ENCODE measurements at places on chromosomes 1 and 21. TPM values are rescaled to one million over a fixed set of nuclear protein-coding genes. Genes with fewer than 3 reads are reported as not detected.

DNA sequence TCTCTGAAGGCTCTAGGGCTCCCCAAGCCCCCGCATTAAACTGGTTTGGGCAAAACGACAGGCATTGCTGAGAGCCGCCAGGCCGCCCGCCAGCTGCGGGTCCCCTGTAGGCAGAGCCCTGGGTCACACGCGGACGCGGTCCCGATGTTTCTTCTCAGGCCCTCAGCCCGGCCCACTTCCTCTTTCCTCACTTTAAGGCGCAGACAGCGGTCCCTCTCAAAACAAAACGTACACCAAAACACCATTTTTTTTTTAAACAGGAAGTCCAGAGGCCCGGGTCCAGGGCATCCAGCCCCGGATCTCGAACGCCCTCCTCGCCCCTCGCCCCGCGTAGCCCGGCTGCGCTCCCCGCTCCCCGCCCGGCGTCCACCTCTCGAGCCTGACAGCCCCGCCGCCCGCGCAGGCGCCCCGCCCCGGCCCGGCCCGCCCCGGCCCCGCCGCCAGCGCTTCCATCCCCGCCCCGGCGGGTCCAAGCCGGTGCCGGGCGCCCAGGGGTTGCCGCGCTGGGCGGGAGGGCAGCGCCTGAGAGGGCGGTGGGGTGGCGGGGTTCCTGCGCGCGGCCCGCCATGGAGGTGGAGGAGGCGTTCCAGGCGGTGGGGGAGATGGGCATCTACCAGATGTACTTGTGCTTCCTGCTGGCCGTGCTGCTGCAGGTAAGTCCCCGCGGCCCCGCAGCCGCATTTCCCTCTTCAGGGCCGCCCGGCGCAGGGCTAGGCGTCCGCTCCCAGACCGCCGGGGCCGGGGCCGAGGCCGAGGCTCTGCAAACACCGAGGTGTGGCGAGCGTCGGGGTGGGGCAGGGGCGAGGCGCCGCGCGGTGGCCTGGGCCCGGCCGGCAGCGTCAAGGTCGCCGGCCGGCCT lies at the start of gene SLC22A15:
SLC22A15 (plus strand) TSS at position 452 of the 859 bp plus-strand sequence; CDS start at position 567, 115 bp downstream.
- peak; percentile 84 for ATAC-seq

The HSD3B1 gene
- not detected for total RNA-seq

DNA sequence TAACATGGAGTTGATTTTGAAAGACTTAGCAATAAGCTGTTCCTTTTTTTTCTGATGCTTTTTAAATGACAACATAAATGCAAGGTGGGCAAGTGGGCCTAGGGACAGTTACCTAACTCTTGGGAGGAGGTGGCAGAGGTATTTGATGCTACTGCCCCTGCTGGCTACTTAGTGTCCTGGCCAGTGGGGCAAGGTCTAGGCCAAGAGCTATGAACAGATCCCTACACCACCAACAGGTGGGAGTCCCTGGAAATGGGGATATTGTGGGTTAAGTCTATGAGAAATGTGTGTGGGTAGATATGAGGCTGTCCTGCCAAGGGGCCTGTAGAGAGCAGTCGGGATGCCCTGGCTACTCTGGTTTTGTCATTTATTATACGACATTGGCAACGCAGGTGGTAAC lies 31.3 kb upstream of the B3GALT5 start:
- no peak for ATAC-seq

The LPAR3 gene
- total RNA-seq = not detected

The SSU72 gene
- 75.6 TPM for total RNA-seq

GRCh38 chr1:182357913-182358312 lies 33.7 kb downstream of the GLUL start:
- ATAC-seq = no peak

The SLC30A2 gene
- total RNA-seq = not detected

DNA sequence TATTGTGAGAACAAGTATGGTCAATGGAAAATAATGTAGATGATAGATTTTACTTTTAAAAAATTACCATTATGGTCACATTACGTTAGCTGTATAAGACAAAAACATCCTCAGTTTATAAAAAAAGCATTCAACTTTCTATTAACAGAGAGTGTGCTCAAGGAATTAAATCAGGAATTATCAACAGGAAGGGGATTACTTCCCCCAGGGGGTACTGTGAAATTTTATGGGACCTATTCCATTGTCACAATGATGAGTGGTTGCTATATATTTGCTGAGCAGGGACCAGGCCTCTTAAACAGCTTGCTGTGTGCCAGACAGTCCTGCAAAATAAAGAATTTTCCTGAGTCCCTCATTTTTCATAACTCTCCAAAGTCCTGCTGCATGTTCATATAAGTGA lies 21.2 kb downstream of the JAM2 start:
- ATAC-seq = no peak

DNA sequence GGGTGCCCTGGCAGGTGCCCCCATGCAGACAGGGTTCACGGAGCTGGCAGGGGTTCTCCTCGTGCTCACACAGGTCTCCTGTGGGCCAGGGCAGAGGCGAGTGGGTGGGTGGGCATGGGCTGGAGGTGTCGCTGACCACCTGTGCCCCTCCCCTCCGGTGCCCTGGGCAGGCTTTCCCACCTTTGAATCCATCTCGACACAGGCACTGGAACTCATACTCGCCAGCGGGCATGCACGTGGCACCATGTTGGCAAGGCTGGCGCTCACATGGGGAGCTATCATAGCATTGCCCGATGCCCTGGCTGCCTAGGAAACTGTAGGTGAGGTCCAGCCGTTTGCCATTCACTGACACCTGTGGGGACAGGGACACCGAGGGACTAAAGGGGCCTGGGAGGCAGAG lies 16.0 kb downstream of the LDLRAD2 start:
- ATAC-seq = no peak

- peak; percentile 87 for ATAC-seq
These were observed 49.1 kb upstream of the CR2 start for GRCh38 chr1:207404849-207405525.

- no peak for ATAC-seq
These were observed 330.0 kb upstream of the DEPDC1 start for GRCh38 chr1:68826836-68827235.

DNA sequence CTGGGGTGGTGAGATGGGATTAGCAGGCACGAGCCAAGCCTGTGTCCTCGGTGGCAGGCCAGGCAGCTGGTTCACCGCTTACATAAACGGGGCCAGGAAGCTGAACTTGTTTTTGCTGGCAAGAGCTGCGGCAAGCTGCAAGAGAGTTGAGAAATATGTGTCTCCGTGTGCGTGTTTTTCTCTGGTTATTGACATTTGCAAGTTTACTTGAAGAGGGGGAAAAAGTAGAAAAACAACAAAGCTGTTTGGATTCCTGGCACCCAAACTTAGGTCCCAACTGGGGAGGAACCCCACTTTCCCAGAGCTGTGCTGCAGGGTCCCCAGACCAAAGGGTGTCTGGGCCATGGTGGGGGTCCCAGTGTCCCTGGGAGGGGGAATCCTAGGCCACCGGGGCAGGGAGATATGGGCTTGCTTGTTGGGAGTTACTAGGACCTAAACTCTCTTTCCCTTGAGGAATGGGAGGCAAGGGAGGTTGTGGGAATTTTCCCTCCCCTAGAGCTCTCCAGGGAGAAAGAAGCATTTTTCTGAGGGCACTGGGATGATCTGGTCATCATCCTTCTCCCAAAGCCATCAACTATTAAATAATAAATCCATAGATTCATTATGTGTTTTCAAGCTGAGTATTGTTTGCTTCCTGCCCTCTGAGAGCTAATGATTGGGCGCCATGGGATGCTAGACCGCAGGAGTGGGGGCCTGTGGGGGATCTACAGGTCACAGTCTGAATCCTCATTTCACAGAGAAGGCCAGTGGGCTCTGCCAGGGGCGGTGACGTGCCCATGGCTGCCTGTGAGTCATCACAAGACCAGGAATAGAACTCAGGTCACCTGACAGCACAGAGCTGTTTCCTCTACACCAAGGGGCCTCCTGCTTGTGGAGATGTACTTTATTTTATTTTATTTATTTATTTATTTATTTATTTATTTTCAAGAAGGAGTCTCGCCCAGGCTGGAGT lies 14.8 kb downstream of the IL6R start:
- peak; percentile 72 for ATAC-seq

The TCHH gene
- 0.03 TPM for total RNA-seq

The FLG gene
- not detected for total RNA-seq

DNA sequence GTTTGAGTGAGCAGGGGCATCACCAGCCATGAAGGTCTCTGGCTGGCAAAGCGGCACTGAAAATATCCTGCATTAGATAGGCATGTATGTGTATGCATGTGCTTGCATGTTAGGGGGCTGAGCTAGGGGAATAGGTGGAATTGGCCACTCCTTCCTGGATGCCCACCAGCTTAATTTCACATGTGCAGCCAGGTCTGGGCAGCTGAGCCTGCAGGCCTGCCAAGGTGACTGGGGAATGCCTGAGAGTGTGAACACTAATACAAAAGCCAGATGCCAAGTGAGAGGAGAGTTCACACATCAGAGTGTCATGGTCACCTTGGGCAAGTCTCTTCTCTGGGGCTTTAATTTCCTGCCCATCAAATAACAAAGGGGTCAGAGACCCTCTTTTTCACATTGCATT lies 155.9 kb downstream of the HIVEP3 start:
- ATAC-seq = no peak

DNA sequence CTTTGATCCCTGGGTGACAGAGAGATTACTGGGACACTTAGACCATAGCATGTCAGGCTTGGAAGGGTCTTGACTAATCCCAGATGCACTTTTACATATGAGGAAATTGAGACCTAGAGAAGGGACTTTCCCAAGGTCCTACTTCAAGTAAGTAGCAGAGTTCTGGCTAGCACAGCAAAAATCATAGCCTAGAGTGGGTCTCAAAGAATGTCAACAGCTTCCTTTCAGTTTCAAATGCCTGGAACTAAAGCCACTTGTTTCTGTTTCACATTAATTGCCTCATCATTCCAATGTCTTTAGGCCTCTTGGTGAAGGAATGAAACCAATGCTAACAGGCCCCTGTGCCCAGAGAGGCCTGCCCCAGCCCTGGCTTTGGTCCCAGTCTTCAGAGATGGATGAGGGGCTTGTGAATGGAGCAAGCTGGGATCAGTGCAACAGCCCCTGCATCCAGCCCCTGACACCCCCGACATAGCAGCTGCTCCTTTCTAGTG lies 26.6 kb downstream of the ATF3 start:
- ATAC-seq = peak; percentile 51

GRCh38 chr1:64478594-64479470 lies 8.9 kb downstream of the CACHD1 start:
- ATAC-seq = no peak

DNA sequence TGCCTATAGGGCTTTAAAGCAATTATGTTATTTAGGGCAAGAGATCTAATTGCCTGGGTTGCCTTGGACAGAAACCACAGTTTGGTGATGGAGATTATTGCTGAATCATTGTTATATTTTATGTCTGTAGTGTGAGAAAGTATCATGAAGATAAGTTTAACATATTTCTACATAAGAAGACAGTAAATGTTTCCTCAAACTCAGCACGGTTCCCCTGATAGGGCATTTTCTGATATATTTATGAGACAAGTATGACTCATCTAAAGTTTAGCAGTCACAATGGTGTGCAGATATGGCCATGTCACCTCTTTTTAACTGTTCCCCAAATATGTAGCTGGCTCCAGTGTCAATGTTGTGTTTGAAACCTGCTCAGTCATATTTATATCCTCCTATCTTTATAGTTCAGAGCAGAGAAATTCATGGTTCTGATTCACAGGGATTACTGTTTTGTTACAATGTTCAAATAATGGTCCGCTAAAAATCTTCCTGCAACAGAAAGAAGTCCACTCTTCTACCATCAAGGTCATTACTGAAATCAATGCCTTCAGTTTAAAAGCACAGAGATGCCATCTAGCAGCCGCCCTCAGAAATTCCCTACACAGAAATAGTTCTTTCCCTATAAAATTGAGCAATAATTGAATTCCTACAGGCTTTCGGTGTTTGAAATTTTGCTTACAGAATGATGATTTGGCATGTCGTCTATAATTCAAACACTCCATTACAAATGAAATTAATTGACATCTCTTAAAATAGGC lies 3.7 kb downstream of the OLFM3 start:
- no peak for ATAC-seq

The MAN1C1 gene
- 6.2 TPM for total RNA-seq

- ATAC-seq = no peak
These were observed 13.0 kb upstream of the SLC19A1 start for GRCh38 chr21:45555251-45555556.

- ATAC-seq = peak; percentile 96
These were observed 184.7 kb upstream of the CACYBP start for GRCh38 chr1:174815036-174815435.

DNA sequence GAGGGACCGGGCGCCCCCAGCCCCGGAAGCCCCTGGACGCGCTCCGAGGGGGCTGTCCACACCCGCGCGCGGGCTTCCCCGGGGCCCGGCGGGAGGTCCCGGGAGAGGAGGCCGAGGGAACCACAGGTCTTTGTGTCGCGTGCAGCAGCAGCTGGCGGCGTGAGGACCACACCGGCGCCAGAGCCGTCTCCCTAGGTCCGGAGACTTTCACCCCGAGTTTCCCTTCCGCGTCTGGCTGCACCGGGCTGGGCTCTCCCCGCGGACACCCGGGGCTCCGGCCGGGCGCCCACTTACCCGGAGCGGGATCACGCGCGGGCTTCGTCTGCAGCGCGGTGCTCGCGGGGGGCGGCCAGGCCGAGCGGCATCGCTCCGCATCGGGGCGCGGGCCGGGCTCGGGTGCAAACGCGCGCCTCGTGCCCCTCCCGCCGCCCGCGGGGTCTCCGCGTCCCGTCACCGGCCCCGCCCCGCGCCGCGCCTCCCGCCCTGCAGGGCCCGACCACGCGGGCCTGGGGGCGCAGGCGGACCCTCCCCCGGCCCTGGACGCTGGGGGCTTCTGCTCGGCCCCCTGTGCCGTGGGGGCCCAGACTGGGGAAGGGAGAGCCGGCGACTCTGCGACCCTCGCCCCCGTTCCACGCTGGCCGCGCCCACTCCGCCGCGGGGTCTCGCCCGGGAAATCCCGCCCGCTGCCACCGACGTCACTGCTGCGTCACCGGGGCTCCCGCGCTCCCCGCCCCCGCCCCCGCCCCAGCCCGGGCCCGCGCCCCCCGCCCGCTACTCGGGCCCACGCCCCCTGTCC lies at the start of gene GNG4:
GNG4 (minus strand) TSS at position 417 of the 796 bp plus-strand sequence. CDS start 65,946 bp downstream, outside the sequence.
- ATAC-seq = peak; percentile 42

DNA sequence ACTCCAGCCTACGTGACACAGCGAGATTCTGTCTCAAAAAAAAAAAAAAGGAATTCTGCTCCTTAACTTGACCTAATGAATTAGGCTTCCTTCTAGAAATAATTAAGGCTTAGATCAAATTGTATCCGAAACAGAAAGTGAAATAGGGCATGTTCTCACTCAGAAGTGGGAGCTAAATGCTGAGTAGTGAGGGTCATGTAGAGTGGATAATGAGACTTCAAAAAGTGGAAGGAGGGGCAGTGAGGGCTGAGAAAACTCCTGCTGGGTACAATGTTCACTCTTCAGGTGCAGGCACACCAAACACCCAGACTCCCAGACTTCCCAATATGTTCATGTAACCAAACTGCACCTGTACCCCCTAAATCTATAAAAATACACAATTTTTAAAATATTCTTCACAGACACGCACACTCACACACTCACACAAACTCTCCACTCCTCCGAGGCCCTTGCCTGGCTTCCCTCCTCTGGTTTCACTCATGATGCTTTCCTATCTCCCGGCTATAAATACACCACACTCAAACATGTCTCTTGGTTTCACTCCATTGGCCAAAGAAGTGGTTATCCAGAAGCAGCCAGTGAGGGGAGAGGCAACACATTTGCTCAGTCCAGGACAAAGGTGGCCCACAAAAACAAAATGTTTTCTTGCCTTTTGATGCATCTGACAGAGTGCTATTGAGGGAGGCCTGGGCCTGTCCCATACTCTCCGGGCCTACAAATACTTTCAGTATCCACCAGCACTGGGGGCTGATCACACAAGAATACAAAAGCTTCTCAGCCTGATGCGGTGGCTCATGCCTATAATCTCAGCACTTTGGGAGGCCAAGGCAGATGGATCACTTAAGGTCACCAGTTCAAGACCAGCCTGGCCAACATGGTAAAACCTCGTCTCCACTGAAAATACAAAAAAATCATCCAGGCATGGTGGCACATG lies 249.2 kb downstream of the TOMM20 start:
- no peak for ATAC-seq

The CITED4 gene
- 3.7 TPM for total RNA-seq

All from activated T-helper 17 cell treated with anti-CD3 and anti-CD28 coated beads, Interleukin-2, amount 50 U/mL, for 72 hours (primary cell).